Breast epithelium (tissue), 4 donors: ENCODE measurements at places on chromosomes 4 and X. TPM values are rescaled to one million over a fixed set of nuclear protein-coding genes. Genes with fewer than 3 reads are reported as not detected.

GRCh38 chrX:118965395-118965794 lies 9.0 kb upstream of the LONRF3 start:
- H3K36me3 ChIP-seq = no peaks in the 10 kb centered on the region
- no peak overlapping the region for H3K27ac ChIP-seq
- no peak for DNase-seq
- no peak overlapping the region for H3K4me3 ChIP-seq
- no peaks in the 10 kb centered on the region for H3K4me1 ChIP-seq
- no peaks in the 10 kb centered on the region for H3K27me3 ChIP-seq

Gene RPL10
- total RNA-seq = 8,496 TPM

- no peak overlapping the region for H3K27ac ChIP-seq
- no peak overlapping the region for H3K4me3 ChIP-seq
- H3K4me1 ChIP-seq = no peaks in the 10 kb centered on the region
- no peak for DNase-seq
- H3K36me3 ChIP-seq = no peaks in the 10 kb centered on the region
These were observed 82.3 kb downstream of the ARHGAP24 start for GRCh38 chr4:85557016-85557901.

- no peak for DNase-seq
- H3K36me3 ChIP-seq = no peaks in the 10 kb centered on the region
- no peak overlapping the region for H3K4me3 ChIP-seq
- no peak overlapping the region for H3K27ac ChIP-seq
- no peaks in the 10 kb centered on the region for H3K4me1 ChIP-seq
These were observed 11.3 kb upstream of the YTHDC1 start for GRCh38 chr4:68361146-68361589.

DNA sequence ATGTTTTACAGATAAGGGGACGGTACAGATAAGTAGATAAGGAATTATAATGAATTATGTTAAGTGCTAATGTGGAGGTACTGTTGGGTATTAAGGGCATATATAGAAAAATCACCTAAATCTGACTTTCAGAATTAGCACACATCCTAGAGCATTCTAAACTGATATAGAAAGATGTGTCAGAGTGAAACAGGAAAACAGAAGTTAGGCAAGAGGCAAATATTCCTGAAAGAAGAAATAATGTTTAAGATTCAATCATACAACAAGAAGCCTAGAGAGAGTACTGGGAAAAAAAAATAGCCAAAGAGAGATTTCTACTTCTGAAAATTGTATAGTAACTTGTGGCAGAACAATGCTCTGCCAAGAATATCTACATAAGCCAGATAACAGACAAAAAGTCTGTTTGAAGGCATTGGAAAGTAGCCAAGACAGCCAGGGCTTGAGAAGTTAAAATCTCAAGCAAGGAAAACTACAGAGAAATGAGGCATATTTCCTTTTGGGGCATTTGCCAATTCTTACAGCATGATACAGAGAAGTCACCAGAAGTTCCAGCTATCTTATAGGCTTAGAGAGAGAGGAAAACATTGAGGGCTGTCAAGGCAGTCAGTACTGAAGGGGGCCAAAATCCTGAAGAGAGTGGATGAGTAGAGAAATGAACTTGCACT lies 646.0 kb downstream of the RPA4 start:
- no peak overlapping the region for H3K4me3 ChIP-seq
- peaks cover 4% of the 10 kb centered on the region for H3K27me3 ChIP-seq

DNA sequence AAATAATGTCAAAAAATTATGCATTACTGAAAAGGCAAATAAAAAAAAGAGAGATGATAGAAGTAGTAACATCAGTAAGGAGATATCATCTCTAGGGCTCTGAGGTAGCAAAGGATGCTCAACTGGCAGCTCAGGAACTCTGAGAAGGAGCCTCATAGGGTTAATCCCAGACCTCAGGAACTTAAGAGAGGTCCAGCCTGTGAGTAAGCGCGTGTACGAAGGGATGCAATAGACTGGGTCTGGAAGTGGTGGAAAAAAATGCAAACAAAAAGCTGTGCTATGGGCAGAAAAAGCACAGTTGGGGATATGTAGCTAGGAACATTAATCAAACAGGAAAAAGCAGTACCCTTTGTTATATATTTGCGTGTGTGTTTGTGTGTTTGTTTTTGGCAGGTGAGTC lies 282.0 kb downstream of the GALNTL6 start:
- H3K4me1 ChIP-seq = no peaks in the 10 kb centered on the region

Gene KCTD8
- 0.33 TPM for total RNA-seq

Gene SRPX
- 415 TPM for total RNA-seq

DNA sequence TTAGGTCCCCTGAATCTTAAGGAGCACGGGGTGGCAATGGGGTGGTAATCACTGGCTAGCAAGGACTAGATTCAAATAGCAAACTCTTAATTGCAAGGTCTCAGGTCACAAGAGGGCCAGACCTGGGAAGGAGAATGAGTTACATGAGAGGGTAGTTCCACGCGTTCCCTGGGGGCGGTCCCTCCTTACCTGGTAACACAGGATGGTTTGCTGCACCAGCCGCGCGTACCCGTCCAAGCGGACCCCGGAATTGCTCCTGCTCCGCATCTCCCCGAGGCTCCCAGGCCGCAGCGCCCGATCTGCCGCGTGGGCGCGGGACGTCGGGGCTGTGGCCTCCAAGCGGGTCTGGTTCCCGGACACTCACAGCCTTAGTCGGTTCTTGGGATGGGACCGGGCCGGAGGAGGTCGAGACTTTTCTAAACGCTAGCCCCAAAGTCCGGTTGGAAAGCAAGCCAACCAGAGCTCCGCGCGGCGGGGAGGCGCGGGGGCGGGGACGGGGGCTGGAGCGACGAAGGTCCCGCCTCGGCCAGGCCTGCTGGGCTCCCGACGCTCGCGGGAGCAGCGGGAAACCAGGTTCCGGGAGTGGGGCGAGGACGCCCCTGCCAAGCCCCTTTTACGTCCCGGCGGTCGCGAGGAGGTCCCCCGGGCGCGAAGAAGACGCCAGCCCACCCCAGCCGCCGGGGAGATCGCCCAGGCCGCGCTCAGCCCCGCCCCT lies at the start of gene PHKA2:
TSS of gene PHKA2 (minus strand) at position 449 of the 715 bp plus-strand sequence. CDS start at position 267, 182 bp downstream.
- H3K4me3 ChIP-seq = peak within 1 kb of the TSS; percentile 63
- H3K27me3 ChIP-seq = peaks cover 32% of the 10 kb centered on the region
- H3K36me3 ChIP-seq = no peaks in the 10 kb centered on the region
- peak within 1 kb of the TSS; percentile 93 for H3K27ac ChIP-seq
